ENCODE measurements at places on chromosomes 11 and 22.

DNA sequence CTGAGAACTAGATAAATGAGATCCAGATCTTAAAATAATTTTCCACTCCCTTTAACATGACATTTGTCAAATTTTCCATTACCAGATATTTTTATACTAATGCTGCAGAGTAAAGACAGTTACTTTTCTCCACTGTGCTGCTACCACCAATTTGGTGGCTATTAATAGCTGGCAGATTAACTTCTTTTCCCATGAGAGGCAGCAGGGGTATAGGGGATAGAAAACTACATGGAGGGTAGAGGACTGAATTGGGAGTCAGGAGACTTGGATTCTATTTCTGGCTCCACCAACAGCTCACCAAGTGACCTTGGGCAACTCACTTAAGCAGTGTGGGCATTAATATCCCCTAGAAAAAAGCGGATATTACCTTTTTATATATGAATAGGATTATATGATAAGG, 69.2 kb downstream of the KIF18A start:
- DNase-seq: no peak

- DNase-seq: no peak
Observed at GRCh38 chr22:23187871-23188700, 7.8 kb downstream of the BCR start.

- DNase-seq: no peak
Observed at GRCh38 chr22:46058091-46058420, 81.1 kb upstream of the WNT7B start.

GRCh38 chr22:23500508-23501260, 79.4 kb downstream of the IGLL1 start:
- no peak for DNase-seq

DNA sequence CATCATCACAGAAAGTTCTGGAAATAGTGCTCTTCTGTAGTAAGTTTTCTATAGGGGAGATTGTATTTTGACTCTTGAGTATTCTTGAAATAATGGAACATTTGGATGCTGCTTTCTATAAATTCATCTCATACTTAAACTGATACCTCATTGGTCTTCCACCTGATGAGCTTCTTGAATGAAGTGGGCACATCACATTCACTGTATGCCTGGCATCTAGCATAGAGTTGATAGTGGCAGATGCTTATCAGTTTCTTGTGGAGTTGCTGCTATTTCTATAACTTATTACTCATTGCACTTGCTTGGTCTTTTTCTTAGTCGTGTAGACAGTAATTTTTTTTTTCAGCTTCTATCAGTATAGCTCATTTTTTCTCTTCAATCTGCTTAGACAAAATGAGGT, 5.4 kb downstream of the ATXN10 start:
- DNase-seq: no peak

DNA sequence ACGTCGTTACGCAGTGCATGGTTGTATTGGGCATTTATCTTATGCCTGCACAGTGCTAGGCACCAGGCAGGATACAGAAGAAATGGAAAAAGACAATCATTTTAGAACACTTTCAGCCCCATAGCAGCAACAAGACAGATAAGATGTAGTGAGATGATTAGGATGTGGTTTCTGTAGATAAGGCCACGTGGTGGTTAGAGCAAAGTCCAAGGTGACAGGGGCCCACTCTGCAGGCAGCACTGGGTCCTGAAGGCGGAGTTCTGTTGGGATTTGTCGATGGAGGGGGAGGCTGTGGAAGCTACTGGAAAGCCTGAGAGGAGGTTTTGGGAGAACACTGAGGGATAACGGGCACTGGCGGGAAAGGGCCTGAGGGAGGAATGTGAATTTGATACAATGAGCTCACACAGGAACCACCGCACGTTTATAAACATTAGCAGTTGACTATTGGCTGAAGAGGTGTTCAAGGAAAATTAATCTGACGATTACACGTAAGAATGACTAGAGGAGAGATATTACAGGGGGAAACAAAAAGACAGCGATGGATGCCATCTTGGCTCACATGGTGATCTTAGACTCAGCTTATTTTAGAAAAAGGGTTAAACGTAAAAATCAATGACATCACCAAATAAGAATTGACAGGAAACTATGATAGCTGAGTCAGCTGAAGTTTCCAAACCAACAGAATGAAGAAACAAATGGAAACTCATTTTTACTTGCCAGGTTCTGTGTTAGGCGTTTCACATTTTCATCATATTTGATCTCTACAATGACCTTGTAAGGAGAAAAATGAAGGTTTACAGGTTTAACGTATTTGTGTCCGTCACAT, 551.0 kb downstream of the OPCML start:
- DNase-seq: no peak

- DNase-seq: no peak
Observed at GRCh38 chr11:6541356-6541755, 44.3 kb downstream of the DNHD1 start.

GRCh38 chr22:22720724-22721261, 76.4 kb downstream of the GGTLC2 start:
- DNase-seq: no peak

DNA sequence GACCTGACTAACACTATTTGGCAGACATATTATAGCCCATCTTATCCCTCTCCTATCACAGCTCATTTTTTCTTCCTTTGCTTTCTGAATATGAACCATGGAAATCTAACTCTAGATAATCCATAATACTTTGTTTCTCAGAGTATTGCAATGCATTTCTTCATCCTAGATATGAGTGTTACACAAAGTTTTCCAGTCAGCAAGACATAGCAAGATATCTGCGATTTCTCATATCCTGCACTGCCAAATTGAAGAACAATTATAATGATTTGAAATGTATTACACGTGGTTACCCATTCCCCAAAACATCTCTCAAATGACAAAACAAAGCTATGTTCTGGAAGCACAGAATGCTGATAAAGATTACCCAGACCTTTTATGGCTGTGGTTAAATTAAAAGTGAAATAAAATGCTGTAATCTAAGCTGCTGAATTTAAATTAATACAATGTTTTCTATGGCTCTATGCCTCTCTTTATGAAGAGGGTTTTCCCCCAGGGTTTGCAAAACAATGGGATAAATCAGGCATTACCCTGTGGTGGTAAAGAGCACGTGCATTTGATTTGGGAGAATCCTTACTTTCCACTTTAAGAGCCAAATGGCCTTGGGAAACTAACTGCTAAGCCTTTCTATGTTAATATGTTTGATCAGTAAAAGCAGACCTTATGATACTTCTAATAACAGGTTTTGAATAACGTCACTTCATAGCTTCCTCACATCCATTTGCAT, 1291.0 kb upstream of the CNTN5 start:
- DNase-seq: no peak

GRCh38 chr11:66856496-66857233, at the start of gene LRFN4:
Gene LRFN4, plus strand, starts transcription at chr11:66857064. Its CDS starts 681 bp downstream, at chr11:66857745.
- peak; percentile 56 for DNase-seq

- no peak for DNase-seq
Observed at GRCh38 chr22:40397396-40397795, 27.0 kb downstream of the SGSM3 start.

DNA sequence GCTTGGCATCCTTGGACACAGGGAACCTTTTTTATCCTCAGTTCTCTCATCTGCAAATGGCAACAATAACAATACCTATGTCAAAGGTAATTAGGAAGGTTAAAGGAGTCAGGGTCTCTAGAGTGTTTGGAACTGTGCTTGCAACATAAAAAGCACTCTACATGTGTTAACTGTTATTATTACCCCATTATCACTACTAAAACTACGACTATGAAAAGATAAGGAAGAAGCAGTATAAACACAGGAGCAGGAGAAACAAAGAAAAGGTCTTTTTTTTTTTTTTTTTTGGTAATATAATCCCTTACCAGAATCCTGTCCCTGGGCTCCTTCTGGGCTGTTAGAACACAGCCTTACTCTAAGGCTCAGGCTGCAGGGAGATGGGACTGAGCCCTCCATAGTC, 348.2 kb downstream of the CADM1 start:
- no peak for DNase-seq

- DNase-seq: no peak
Observed at GRCh38 chr11:12259956-12260355, 117.4 kb upstream of the PARVA start.

- no peak for DNase-seq
Observed at GRCh38 chr22:32701034-32701433, 100.5 kb upstream of the TIMP3 start.

- no peak for DNase-seq
Observed at GRCh38 chr11:74019104-74019738, 10.3 kb upstream of the UCP3 start.

DNA sequence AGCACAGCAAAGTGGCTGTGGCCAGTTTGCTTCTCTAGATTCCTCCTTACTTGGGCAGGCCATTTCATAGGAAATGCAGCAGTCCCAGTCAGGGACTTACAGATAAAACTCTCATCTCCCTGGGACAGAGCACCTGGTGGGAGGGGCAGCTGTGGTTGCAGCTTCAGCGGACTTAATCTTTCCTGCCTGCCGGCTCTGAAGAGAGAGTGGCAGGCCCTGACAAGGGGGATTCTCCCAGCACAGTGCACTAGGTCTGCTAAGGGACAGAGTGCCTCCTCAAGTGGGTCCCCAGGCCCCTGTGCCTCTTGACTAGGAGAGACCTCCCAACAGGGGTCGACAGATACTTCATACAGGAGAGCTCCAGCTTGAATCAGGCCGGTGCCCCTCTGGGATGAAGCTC, 1649.1 kb downstream of the LRRC4C start:
- no peak for DNase-seq

Data from T-cell (primary cell).